Fibroblast of pulmonary artery (primary cell): ENCODE measurements at places on chromosomes 16 and 17.

GRCh38 chr16:85413691-85414663 is 199.1 kb upstream of the GSE1 start:
- DNase-seq = no peak

DNA sequence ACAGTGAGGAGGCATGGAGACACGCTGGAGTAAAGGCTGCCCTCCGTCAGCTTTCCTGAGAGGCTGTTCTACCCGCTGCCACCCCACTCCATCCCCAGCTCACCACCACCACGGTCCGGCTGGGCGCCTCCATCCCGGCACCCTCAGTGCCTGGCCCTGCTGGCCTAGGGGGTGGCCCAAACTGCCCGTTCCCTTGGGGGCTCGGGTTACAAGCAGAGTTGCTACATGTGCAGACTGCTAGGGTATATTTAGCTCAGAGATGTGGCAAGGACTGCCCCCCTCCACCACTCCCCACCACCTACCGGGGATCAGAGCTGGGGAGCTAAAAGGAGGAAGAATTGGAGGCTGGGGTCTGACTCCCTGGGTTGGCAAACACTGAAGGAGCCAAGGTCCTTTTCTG is 4.1 kb downstream of the CACNB1 start:
- DNase-seq = no peak

DNA sequence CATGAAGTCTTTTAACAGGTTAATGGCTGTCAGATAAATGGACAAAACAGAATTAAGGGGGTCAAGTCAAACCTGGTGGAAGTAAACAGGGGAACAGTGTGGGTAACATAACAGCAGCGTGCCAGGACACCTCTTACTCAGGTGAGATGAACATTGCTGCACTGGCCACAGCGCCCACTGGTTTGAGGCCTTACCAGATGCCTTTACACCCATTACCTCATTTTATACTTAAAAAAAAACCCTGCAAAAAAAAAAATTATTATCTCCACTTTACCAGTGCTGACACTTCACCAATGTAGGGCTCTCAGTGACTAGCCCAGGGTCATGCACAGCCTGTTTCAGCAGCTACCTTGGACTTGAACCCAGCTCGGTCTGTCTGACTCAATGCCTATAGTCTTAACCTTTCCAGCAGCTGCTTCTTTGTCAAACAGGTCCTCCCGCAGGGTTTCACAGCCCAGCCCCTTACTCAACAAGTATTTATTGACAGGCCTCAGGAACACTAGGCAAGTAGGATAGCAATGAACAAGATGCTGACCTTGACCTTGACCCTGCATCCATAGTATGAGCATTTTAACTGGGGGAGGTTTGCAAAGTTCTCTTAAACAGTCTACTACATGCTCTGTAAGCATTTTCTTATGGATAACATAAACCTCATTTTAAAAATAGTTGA is 30.2 kb downstream of the CMTM3 start:
- DNase-seq = no peak

DNA sequence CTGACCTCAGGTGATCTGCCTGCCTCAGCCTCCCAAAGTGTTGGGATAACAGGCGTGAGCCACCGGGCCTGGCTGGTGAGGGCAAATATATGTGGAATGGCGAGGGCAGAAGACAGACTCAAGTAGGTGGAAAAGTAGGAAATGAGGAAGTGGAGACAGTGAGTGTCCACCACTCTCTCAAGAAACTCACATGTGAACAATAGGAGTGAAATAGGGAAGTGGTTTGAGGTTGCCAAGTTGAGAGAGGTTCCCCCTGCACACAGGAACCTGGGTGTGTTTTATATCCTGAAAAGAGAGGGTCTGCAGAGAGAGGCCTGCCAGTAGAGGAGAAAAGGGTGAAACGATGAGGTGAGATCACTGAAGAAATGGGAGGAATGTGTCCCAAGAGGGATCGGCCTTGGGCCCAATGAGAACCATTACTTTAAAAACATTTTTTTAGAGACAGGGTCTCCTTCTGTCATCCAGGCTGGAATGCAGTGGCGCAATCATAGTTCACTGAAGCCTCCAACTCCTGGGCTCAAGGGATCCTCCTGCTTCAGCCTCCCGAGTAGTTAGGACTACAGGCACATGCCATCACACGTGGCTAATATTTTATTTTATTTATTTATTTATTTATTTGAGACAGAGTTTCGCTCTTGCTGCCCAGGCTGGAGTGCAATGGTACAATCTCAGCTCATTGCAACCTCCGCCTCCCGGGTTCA is 17.1 kb upstream of the CORO1A start:
- no peak for DNase-seq

DNA sequence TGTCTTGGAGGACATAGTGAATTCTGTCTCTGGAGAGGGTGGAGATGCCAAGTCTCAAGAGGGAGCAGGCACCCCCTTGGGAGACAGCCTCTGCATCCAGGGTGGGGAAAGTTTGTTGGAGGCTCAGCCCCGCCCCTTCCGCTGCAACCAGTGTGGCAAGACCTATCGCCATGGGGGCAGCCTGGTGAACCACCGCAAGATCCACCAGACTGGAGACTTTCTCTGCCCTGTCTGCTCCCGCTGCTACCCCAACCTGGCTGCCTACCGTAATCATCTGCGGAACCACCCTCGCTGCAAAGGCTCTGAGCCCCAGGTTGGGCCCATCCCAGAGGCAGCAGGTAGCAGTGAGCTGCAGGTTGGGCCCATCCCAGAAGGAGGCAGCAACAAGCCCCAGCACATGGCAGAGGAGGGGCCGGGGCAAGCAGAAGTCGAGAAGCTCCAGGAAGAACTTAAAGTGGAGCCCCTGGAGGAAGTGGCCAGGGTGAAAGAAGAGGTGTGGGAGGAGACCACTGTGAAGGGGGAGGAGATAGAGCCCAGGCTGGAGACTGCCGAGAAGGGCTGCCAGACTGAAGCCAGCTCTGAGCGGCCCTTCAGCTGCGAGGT is 5.2 kb downstream of the ZNF646 start:
- no peak for DNase-seq

- no peak for DNase-seq
Observed at GRCh38 chr16:68756239-68756915, 19.3 kb downstream of the CDH1 start.

GRCh38 chr17:13874817-13875216 is 194.5 kb upstream of the COX10 start:
- no peak for DNase-seq

- no peak for DNase-seq
Observed at GRCh38 chr17:78338486-78339259, 21.2 kb downstream of the SOCS3 start.
